ENCODE measurements at places on chromosomes 3 and 15.
A peak's percentile ranks its signal among the peaks of the same experiment; 100 is the strongest.

GRCh38 chr15:81400640-81401236 lies 26.7 kb upstream of the TMC3 start:
- DNase-seq, result peak; percentile 14

GRCh38 chr3:153180860-153181372 lies 18.9 kb downstream of the RAP2B start:
- DNase-seq, result no peak

GRCh38 chr3:120693439-120694171 lies 11.6 kb upstream of the HGD start:
- DNase-seq, result no peak

- no peak for DNase-seq
Observed at GRCh38 chr3:189038773-189039745, 132.7 kb upstream of the TPRG1 start.

- DNase-seq, result no peak
Observed at GRCh38 chr3:100516838-100517237, 24.4 kb downstream of the TMEM45A start.

DNA sequence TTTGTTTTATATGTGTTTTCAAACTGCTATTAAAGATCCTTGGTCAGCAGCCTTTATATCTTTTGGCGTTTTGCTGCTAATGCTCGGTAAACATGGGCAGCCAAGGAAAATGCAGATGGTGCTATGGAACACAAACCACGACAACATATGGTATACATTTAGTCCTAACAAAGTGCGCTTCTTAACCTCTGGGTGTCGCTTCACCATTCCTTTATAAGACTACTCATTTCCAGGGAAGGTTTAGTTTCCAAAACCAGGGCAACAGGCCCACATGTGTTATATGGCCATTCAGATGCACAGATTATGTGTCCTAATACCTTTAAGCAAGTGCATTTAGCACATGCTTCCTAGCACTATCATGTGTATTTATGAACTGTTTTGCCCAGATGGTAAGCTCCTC lies 14.7 kb downstream of the SHOX2 start:
- DNase-seq, result no peak

DNA sequence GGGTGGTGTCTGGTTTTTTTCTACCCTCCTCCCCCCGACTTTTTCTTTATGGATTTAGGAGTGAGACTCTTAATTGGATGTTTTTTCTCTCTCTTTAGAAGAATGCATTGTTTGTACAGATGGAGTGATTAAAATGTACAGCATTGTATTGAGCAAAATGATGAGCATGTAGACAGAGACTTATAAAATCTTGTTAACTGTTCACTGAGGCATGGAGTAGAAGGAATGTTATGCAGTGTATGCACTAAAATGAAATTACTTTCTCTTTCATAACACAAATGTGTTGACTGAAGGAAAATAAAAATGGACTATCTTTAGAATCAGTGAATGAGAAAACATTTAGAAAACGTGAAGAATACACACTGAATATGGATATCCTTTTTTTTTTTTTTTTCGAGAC lies 39.8 kb downstream of the ZFAND6 start:
- DNase-seq, result no peak

- no peak for DNase-seq
Observed at GRCh38 chr3:100269001-100269400, 8.2 kb downstream of the TBC1D23 start.

DNA sequence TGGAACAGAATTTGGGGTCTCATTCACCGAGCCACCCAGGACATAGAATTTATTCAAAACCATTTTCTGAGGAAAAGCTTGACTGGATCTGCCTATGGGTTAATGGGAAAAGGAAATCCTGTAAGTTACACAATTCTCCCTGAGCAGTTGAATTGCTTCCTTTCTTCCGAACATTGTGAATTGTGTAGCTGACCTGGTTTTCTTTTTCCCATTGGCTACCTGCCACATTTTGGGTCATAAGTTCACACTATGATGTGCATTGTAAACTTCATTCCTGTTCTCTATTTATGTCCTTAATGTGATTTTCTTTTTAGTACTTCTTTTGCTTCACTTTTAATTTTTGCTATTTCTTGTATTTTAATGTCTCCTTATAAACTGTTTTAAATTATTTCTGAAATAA lies 386.0 kb upstream of the LRRC3B start:
- DNase-seq, result no peak

GRCh38 chr3:60424942-60425341 lies 826.3 kb downstream of the FHIT start:
- no peak for DNase-seq

- no peak for DNase-seq
Observed at GRCh38 chr15:61184431-61184830, 44.7 kb downstream of the RORA start.

- DNase-seq, result no peak
Observed at GRCh38 chr3:14150078-14150477, 25.2 kb downstream of the TMEM43 start.

GRCh38 chr3:55588146-55588765 lies 101.2 kb upstream of the WNT5A start:
- DNase-seq, result no peak

DNA sequence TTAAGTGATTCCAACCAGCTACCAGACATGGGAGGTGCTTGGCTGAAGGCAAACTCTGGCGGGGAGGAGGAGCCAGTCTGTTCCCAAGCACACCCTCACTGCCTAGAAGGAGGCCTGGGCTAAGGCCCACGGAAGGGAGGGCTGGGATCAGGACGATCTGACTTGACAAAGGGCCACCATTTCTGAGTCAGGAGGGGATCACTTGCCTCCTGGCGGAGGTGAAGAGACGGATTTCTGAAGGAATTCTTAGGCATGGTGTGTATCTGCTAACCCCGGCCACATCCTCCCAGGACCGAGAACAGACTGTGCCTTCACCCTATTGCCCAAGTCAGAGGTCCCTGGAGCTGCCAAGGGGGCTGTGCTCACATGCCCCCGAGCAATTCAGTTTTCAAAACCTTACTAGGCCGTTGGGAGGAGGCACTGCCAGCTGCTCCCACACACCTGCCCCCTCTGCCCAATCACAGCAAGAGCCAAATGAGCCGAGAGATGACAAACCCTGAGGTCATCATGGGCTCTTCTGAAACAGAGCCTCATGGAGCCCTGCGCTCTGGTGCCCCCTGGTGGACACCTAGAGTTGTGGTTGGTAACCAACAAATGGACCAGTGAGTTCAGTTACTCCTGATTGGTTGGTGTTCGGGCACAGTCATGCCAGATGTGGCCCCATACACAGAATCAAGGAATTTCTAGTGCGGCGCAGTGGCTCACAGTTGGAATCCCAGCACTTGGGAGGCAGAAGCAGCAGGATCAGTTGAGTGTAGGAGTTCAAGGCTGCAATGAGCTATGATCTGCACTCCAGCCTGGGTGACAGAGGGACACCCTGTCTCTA lies 6.5 kb upstream of the TNK2 start:
- DNase-seq, result peak; percentile 98

- DNase-seq, result no peak
Observed at GRCh38 chr3:195790901-195791300, 20.8 kb downstream of the MUC4 start.

GRCh38 chr15:31359702-31360111 lies 33.1 kb downstream of the KLF13 start:
- DNase-seq, result no peak

- DNase-seq, result no peak
Observed at GRCh38 chr3:156811089-156811862, 14.9 kb upstream of the LEKR1 start.

- no peak for DNase-seq
Observed at GRCh38 chr15:62945760-62946159, 96.8 kb upstream of the TPM1 start.

- no peak for DNase-seq
Observed at GRCh38 chr3:129421988-129422745, 6.3 kb downstream of the EFCAB12 start.

- no peak for DNase-seq
Observed at GRCh38 chr3:14649466-14649865, 2.1 kb upstream of the CCDC174 start.

DNA sequence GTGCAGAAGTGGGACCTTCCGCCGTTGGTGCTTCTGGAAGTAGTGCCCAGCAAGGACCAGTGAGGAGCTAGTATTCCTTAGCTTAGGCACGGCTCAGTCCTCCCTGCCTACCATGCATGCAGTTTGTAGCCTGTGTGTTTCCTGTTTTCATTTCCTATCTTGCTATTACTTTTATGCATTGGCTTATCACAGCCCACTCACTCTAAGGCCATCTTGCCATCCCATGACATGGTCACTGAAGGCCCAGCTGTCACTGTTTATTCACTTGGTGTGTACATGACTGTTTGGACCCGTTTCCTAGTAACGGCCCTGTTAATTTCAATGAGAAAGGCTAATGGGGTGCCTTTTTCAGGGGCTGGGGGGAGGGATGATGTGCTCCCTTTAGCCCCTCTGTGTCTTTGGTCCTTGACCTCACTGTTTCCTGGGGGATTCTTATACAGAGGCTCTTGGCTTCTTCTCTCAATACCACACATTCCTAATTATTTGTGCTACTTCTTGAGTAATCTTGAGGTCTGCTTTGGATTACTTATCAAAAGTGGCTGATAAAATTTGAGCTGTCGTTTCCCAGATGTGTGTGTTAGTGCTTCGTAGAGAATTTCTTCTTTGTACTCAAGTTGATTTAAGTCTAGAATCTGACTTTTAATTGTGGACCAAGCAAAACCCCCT lies 24.5 kb upstream of the TRAK1 start:
- no peak for DNase-seq

DNA sequence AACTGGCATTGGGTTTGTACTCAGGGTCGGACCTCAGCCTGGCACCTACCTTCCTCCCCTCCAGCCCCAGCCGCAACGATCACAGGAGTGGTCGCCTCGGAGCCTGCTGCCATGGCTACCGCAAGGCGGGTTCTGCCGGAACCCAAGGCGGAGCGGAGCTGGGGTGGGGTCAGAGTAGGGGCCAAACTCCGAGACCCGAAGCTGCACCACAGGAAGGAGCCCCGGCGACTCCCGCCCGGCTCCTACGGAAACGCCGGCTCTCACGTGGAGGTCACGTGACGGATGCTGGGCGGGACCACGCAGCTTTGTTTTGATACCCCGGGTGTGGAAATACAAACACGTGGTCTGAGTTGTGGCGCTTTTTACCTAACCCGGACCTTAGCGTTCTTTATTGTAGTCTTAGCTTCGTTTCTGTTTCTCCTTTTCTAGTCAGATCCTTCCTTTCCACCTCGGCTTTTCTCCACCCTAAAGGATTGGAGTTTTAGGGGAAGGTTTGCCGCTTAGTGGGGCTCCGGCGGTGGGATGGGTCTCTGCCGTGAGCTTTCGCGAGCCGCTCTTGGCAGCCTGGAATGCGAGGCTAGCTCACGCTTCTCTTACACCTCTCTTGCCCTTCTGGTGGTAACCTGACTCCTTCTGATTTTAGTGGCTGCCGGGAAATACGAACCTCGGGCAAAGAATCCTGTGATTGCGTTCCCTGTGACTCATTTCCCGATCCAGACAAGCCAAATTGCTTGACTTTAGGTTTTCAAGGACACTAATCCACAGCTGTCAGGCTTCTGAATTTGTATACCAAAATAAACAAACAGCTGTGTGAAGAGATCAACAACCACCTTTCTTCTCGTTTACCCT lies at the start of gene HSPBAP1:
HSPBAP1 (minus strand) TSS at position 264 of the 849 bp plus-strand sequence; CDS start at position 113, 151 bp downstream.
- peak; percentile 91 for DNase-seq

DNA sequence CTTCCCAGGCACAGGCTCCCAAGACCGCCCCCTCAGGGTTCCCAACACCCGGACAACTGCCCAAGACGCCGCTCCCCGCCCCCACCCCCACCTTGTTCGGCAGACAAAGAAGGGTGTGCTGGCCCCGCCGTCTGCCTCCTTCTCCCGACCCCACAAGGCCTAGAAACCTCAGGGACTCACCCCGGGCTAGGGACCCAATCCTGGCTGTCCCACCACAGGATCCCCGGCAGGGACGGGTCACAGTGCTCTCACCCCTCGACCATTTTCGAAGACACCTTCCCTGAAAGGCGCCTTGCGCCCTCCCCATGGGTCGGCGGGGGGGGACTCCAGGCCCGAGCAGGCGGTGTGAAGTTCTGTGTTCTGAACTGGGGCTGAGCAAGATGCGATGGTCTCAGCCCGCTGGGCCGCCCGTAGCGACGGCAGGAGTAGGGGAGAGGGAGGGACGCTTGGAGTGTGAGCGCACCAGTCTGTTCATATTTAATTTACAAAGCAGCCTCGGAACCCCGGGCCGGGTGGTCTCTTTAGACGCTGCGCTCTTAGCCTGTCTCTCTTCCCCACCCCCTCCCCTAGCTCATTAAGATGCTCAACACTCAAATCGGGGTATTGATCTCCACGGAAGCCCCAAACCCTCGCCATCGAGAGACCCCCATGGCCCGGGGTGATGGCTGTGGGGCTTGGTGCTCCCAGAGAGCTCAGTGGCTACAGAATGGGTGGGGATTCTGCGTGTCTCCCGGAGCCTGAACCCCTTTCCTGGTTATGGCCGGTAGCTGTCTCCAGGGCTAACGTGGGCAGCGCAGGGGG lies 1.4 kb upstream of the ISLR2 start:
- DNase-seq, result no peak

GRCh38 chr15:97547381-97547780 lies 413.1 kb upstream of the ARRDC4 start:
- no peak for DNase-seq

- no peak for DNase-seq
Observed at GRCh38 chr15:34657469-34658127, 74.1 kb upstream of the GOLGA8B start.

GRCh38 chr3:57391767-57392166 lies 99.3 kb upstream of the ASB14 start:
- DNase-seq, result no peak

GRCh38 chr3:8563597-8563996 lies 62.0 kb downstream of the LMCD1 start:
- no peak for DNase-seq

GRCh38 chr3:50248387-50248786 lies 12.4 kb downstream of the GNAI2 start:
- DNase-seq, result no peak

- no peak for DNase-seq
Observed at GRCh38 chr3:9951598-9951961, 628 bp downstream of the PRRT3 start.
